ENCODE measurements at places on chromosomes 3 and 15.

DNA sequence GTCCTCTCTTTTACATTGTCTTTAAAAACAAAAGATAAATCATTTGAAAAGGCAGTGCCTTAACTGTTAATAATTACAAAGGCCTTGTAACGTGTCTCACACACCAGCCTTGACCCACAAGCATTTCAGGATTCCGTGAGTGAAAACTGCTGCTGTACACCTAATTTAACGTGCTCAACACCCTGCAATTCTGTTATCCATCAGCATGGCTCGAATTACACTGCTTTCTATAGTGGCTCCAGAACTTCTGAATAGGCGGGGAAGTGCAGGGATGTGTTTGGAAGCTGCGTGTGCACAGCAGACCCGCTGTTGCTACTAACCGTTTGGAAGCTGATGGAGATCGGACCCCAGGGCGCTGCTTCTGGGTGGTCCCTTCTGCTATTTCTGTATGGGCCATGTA lies 9.9 kb upstream of the ETFA start:
- DNase-seq: no peak

GRCh38 chr15:38823263-38823662 lies 258.6 kb upstream of the RASGRP1 start:
- no peak for DNase-seq

- no peak for DNase-seq
Measured at GRCh38 chr3:81968658-81969057, 207.2 kb upstream of the GBE1 start.

DNA sequence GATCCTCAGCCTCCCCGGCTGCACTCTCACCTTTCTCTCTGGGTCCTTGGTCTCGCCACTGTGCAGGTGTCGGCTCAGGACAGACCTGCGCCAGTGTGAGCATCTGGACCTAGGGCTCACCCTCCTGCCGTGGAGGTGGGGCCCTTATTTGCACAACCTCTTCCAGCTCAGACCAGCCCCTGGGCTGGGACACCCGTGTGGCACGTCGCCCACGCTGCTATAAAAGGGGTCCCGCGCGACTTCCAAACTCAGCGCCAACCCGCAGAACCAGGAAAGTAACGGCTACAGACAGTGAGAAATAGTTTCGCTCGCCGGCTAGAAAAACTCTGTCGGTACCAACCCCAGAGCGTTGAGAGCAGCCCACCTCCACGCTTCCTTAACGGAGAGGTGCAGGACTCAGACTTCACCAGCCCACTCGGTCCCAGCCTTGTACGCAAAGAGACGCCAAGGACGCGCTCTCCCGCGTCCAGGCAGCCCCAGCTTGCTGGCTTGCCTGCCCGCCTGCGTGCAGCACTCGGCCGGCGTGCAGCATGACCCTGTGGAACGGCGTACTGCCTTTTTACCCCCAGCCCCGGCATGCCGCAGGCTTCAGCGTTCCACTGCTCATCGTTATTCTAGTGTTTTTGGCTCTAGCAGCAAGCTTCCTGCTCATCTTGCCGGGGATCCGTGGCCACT lies at the start of the genes DUOX2 and DUOXA2:
Gene DUOX2 (minus strand): TSS at position 97 of the 675 bp plus-strand sequence. CDS start 761 bp downstream, outside the sequence.
Gene DUOXA2 (plus strand): TSS at position 251 of the 675 bp plus-strand sequence. CDS start 280 bp downstream, at position 531.
- peak; percentile 8 for DNase-seq

GRCh38 chr15:63473007-63473748 lies 31.2 kb upstream of the USP3 start:
- DNase-seq: no peak

GRCh38 chr15:70188286-70188685 lies 90.6 kb upstream of the TLE3 start:
- DNase-seq: no peak

GRCh38 chr3:88189361-88189810 lies 39.6 kb downstream of the C3orf38 start:
- no peak for DNase-seq

DNA sequence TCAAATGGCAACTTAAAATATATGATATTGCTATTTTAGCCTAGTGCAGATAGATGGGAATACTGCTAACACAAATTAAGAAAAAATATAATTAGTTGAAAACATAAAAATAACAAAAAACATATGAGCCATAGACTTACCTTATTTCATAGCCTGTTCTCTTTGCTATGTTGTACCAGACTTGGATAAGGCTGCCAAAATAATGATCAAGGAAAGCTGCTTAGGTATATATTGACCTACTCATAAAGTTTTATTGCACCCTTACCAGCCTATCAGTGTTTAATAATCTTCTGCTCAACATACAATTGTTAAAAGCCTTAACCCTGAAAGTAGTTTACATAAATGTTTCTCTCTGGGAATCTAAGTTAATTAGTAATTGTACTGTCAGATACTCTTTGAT lies at the start of gene SI:
Gene SI (minus strand): TSS at position 204 of the 400 bp plus-strand sequence. CDS start 2,484 bp downstream, outside the sequence.
- no peak for DNase-seq

DNA sequence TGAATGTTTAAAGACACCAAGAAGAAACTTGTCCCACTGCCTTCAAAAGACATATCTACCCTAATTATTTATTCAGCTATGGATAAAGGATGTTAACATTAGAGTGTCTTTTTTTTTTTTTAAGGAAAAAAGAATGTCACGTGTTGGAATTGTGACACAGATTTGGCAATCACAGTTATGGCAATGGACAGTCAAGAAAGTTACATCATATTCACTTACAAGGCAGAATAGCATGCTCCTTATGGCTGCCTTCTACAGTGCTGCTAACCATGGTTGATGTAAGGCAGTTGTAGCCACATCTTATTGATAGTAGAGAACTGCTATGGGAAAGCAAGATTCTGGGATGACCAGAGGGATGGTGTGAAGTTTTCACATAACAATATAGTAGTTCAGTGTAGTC lies 128.8 kb upstream of the ZBTB20 start:
- DNase-seq: no peak

GRCh38 chr15:29098652-29099051 lies 171.0 kb downstream of the NSMCE3 start:
- DNase-seq: no peak

DNA sequence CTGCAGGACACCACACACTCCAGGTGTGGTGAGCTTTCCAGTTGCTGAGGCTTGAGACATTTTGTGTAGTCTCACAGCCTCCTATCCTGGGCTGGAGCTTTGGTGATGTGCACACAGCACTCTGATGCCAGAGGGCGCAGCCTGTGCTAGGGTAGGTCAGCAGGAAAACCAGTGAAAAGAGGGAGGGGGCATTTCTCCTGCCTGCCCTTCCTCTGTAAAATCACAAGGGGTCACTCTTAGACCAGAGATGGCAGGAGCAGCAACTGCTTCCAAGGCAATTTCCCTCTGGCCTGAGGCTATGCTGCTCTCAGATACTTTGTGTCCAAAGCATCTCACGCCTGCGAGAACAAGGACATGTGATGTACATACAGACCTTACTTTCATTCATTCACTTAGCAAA lies 16.5 kb upstream of the MUSTN1 start:
- DNase-seq: peak; percentile 63

- no peak for DNase-seq
Measured at GRCh38 chr3:179743913-179744312, 91.1 kb downstream of the USP13 start.

DNA sequence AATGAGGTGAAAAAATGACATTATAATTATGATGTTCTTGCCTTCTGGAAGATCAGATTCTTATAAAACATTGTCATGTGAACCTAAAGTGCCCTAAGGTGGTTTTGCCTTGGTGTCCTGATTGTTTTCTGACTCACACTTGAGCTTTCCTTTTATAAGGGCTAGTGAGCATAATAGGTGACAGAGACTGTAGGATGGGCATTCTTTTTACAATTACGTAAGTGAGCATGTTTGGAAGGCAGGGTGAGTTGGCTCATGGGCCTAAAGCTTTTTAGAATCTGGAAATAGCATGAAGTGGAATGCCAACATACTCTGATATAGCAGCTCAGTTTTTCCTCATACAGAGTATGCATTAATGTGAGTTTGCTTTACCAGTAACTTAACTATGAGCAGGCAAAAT lies 41.2 kb downstream of the CRYBG3 start:
- DNase-seq: no peak

- DNase-seq: no peak
Measured at GRCh38 chr3:33541918-33542317, 101.7 kb upstream of the UBP1 start.

Data from SW480 (cell line).